GM12878 (cell line): ENCODE measurements at places on chromosomes 4 and X. TPM values are rescaled to one million over a fixed set of nuclear protein-coding genes. Genes with fewer than 3 reads are reported as not detected.

DNA sequence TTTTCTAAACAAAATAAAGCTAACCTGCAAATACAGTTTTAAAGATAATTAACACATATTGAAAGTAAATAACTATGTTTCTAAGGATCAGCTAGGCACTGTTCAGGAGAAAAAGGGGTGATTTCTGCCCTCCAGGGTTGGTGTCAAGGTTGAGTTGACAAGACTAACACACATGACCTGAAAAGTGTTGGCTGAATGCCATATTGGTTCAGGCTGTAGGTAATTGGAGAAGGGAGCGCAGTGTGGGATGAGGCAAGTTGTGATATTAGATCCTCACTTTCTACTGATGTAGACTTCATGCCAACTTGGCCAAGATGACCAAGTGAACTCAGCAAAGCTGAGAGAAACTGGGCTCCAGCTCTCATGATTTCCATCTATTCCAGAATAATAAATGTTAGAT, 42.2 kb downstream of the PPM1K start:
- no peak for DNase-seq

DNA sequence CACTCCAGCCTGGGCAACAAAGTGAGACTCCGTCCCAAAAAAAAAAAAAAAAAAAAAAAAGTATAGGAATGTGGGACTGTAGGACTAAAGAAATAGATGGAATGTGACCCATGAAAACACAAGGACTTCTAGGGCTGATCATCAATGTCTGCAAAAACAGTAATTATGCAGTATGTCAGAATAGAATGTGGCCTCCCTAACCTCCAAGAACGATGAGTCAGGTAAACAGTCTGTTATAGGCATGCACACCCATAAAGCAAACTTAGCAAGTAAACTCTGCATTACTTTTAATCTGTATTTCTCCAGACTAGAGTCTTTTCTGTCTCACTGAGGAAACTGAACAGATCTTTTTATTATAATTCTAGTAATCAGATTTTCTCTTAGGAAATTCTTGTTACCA, 233.4 kb downstream of the HNRNPD start:
- DNase-seq = no peak

The PLK4 gene
- 34.7 and 34.8 TPM in 2 replicates for total RNA-seq

GRCh38 chr4:37008199-37008598, 236.3 kb upstream of the NWD2 start:
- DNase-seq = no peak

DNA sequence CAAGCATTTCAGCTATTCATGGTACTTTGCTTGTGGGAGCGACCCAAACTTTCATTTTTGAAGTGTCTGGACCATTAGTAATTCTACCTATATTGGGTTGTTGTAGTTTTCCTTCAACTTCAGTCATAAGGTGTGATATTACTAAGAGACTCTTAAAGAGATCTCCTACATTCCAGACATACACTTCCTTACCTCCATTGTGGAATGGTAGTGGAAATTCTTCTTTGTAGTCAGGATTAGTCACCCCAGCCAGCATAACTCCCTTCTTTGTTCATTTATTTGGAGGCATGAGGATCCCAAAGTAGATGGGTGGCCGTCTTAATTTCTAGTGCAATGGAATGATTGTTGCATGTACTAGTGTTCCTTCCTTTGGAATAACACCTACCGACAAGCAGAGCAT, 991.4 kb downstream of the ARAP2 start:
- DNase-seq = no peak

DNA sequence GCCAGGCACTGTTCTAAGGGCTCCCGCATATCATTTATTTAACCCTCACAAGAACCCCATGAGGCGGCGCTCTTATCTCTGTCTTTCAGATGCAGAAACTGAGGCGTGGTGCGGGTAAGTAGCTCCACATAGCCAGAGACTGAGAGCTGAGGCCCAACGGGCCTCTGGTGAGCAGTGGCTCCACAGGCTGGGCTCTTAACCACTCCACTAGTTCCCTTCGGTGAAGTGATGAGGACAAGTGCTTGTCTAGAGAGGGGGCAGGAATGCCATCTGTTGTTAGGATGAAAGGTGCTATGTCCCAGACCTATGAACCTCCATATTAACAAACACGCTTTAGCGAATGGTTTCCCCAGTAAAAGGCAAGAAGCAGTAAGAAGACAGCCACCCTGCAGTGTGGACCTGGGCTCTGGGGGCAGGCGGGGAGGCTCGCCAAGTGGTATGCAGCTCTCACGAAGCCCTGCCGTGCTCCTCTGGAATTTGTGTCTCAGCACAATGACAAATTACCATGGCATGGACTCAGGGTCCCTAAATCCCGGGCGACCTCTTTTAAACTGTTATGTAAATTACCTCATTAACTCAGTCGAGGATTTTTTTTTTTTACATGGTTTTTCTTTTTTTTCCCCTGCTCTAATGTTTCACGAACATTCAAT, 20.9 kb upstream of the S100G start:
- DNase-seq = no peak
